Activated CD4-positive, alpha-beta memory T cell treated with anti-CD3 and anti-CD28 coated beads for 36 hours (primary cell): ENCODE measurements at places on chromosomes 1 and 21.

GRCh38 chr1:206960676-206961386, 9.4 kb downstream of the FCAMR start:
- H3K4me3 ChIP-seq = no peak overlapping the region
- no peaks in the 10 kb centered on the region for H3K36me3 ChIP-seq

GRCh38 chr1:15680131-15680530, 4.0 kb upstream of the PLEKHM2 start:
- DNase-seq = peak; percentile 35
- H3K36me3 ChIP-seq = no peaks in the 10 kb centered on the region
- no peak overlapping the region for H3K27ac ChIP-seq
- peaks cover 23% of the 10 kb centered on the region for H3K4me1 ChIP-seq

DNA sequence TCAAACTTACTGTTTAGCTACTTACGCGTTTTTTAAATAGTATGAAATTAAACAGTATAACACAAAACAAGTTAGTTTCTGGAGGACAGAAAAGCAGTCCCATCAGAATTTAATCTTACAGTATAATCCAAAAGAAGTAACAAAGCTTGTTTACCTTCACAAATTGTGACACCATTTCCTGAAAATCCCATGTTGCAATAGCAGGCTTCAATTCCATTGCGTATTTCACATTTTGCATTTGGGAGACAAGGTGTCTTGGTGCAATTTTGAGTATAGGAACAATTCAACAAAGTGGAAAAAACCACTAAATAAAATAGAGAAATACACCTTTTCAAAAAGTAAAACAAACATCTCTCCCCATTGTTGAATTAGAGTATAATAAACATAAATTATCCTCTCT, 1.6 kb downstream of the ADGRL4 start:
- H3K36me3 ChIP-seq = no peaks in the 10 kb centered on the region
- no peak for DNase-seq
- H3K4me3 ChIP-seq = no peak overlapping the region
- no peaks in the 10 kb centered on the region for H3K4me1 ChIP-seq

- no peak for DNase-seq
- H3K4me1 ChIP-seq = no peaks in the 10 kb centered on the region
- no peak overlapping the region for H3K27ac ChIP-seq
- H3K4me3 ChIP-seq = no peak overlapping the region
- H3K27me3 ChIP-seq = peaks cover 2% of the 10 kb centered on the region
These were observed 24.9 kb upstream of the KIRREL1 start for GRCh38 chr1:157968508-157968907.

- no peaks in the 10 kb centered on the region for H3K27me3 ChIP-seq
- H3K27ac ChIP-seq = no peak overlapping the region
These were observed 675.0 kb downstream of the KIF26B start for GRCh38 chr1:245829826-245830225.
